ENCODE measurements at places on chromosomes 3 and 15.

- no peak for DNase-seq
Observed at GRCh38 chr3:147422196-147422595, 13.0 kb downstream of the ZIC1 start.

GRCh38 chr3:131047582-131047981 lies 20.9 kb downstream of the NEK11 start:
- no peak for DNase-seq

DNA sequence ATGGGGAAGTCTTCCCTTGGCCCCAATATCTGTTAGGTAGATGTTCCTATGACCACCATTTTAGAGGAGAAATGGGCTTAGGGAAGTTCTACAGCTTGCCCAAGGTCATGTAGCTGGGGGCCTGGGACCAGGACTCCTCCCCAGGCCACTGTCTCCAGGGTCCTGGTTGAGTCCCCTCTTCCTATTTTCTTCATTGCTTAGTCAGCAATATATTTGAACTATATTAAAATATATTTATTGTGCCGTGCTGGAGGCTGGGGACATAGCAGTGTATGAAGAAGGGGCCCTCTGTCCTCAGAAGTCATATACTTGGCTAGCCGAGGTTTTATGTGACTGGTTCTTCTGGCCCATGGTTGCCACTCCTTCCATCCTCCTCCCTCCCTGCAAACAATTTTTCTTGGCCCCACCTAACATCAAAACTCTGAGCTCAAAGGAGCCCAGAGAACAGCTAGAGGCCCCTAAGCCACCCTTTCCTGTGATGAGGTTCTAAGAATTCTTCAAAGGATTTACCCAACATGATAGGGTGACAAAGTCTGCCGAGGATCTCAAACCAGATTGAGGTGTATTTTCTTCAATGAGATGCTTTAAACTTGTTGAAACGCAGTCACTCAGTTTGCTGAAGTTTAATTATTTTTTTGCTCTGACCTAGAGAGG lies 121.2 kb upstream of the RASGRP1 start:
- no peak for DNase-seq

GRCh38 chr3:195810455-195810845 lies 1.3 kb downstream of the MUC4 start:
- no peak for DNase-seq

GRCh38 chr3:72177075-72178050 lies 392.4 kb upstream of the PROK2 start:
- no peak for DNase-seq

DNA sequence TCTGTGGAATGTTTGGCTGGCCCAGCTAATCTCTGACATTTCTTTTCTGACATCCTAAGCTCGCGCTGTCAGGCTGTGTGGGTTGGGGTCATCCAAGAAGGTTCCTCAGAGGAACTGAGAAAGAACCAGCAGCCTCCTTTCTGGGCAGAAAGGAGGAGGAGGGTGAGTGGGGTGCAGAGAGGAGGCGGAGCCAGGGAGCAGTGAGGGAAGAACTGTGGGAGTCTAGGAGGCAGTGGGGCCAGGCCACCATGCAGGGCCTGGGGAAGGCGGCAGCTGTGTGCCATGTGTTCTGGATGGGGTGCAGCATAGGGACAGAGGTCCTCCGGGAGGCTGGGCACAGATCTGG lies 5.3 kb downstream of the SEMA7A start:
- no peak for DNase-seq

DNA sequence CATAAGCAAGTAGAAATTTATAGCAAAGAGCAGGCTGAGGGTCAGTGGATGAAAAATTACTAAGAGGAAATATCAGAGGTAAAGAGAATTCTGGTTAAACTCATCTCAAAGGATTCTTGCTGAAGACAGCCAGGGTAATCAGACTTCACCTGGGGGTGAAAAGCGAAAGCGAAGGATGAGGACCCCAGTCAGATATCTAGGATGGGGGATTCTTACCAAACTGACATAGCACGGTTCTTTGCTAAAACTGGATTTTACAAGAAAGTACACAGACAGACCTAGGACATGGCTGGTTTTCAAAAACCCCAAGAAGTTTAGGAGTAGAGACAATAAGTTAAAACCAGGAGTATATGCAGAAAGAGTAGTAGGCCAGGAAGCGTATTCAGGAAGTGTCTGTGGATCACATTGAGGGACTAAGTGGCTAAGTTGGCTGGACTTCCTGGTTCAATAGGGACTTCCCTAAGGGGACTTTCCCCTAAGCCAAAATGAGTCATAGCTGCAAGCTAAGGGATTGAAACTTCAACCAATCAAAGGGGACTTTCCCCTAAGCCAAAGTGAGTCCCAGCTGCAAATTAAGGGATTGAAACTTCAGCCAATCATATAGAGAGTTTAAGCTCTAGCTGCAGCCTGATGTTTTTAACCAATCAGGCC lies 2.4 kb upstream of the CFAP91 start:
- DNase-seq, result no peak

DNA sequence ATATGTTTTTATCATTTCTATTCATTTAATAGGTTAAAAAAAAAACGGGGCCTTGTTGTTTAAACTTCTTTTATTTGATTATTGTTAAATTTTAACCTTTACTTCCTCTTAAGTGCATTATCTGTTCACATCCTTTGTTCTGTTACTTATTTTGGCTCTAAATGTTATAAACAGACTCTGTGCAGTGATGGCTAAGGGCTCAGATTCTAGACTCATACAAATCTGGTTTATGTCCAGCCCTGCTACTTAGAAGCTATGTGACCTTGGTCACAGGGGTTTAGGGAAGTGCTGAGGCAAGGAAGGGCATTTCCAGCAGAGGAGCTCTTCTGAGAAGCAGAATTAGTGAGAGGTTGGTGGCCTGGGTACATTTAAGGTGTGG lies 55.3 kb upstream of the VILL start:
- no peak for DNase-seq

DNA sequence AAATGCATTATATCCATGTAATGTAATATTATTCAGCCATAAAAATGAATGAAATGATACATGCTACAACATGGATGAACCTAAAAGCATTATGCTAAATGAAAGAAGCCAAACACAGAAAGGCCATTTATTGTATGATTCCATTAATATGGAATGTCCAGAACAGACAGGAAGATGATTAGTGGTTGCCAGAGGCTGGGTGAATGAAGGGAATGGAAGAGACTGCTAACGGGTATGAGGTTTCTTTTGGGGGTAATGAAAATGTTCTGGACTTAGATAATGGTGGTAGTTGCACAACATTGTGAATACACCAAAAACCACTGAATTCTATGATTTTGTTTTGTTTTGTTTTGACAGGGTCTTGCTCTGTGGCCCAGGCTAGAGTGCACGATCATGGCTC lies 61.6 kb upstream of the MAP4 start:
- DNase-seq, result no peak

GRCh38 chr3:10361375-10361774 lies 40.5 kb upstream of the SEC13 start:
- DNase-seq, result no peak

- no peak for DNase-seq
Observed at GRCh38 chr3:41450416-41451231, 251.3 kb downstream of the CTNNB1 start.

DNA sequence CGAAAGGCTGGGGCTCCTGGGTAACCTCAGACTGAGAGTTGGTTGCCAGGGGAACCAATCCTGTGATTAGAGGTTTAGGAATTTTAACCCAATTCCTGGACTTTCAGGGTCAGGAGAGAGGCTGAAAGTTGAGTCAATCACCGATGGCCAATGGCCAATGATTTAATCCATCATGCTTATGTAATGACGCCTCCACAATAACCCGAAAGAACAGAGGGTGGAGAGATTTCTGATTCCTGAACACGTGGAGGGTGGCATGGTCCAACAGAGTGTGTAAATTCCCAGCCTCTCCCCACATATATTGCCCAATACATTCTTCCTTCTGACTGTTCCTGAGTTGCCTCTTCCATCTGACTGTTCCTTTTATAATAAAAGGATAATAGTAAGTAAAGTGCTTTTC lies 137.2 kb upstream of the CBLB start:
- DNase-seq, result no peak

All from occipital lobe (tissue), 3 donors.